Activated CD8-positive, alpha-beta memory T cell treated with anti-CD3 and anti-CD28 coated beads for 24 hours (primary cell): ENCODE measurements at places on chromosomes 1 and 21.

DNA sequence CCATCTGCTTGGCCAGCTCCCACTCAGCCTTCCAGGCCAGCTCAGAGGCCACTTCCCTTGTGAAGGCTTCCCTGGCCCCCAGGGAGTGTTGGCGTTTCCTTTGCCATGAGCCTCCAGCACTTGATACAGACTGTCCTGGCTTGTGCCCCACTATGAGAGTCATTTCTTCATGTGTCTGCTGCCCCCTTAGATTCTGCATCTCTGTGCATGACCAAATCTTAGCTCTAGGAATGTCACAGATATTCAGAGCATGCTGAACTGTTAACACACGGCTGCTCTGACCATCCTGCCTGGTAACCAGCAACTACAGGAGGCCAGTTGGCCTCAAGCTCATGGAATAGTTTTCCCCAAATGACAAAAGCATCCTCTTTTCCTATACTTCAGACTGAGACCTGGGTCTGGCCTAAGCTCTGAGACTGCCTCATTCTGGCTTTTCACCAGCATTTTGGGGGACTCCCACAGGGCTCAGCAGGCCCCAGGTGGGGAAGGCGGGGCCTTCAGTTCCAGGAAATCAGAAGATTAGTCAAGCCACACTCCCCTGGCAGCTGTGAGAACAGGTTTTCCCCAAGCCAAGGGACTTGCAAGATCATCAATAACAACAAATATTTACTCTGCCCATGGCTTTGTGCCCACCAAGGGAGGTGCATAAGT is 182.6 kb upstream of the EDN2 start:
- peak; percentile 83 for DNase-seq

DNA sequence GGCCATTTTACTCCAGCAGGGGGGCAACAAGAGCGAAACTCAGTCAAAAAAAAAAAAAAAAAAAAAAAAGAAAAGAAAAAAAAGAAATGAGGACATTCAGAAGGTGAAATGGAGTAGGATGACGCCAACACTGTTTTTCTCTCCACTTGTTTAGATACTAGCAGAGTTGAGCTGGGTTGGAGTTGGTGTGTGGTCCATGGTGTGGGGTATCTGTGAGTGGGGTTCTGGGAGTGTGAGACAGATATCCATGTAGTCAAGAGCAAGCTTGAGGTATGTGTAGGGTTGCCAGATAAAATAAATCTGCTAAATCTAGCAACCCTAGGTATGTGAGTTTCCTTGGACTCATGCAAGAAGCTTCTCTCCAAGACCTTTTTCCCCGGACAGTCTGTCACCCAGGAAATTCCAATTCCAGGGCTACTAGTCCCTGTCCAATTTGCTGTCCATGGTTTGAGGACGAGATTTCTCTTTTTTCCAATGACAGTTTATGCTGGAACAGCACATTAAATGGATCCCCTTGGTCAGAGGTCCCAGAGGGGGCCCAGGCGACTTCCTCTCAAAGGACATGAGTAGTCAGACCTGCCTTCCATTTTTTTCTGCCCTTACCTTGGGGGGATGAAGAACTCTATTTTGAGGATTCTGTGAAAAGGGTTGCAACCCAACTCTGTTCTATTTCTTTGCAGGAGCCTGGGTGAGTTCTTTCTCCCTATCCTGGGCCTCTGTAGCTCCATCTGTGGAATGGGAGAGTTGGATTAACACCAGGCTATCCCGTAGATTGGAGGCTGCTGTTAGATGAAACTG is 2.1 kb upstream of the FOXD2 start:
- DNase-seq = no peak

DNA sequence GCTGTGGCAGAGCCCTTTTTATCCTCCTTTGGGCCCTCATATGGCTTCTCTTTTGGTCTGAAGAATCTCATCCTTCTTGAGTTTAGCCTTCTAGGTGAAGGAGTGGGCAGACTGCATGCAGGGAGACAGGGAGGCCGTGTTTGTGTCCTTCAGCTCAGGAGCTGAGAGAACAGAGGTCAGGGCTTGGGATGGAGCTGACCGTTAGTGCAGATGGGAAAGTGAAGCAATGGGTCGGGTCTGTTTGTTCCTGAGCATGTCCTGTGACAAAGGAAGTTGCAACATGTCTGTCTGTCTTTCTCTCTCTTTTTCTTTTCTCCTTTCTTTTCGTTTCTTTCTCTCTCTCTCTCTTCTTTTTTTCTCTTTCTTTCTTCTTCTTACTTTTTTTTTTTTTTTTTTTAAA is 14.9 kb downstream of the MAPKAPK2 start:
- DNase-seq = no peak

DNA sequence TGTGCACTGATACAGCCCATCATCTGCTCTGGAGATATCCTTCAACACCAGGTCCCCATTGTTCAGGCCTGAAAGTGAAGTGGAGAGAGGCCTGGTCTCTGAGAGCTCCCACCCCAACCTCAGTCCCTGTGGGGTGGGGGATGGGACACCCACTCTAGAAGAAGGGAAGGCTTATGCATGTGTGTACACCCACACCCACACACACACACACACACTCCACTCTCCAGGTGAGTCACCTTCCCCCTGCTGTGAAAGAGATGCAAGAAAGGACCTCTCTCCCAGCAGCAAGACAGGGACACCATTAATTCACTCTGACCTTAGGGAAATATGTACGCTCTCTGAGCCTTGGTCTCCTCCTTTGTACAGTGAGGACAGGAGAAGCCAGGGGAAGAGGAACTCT is 5.9 kb downstream of the VSIG8 start:
- DNase-seq = no peak
